ENCODE measurements at places on chromosomes 1 and 21. TPM values are rescaled to one million over a fixed set of nuclear protein-coding genes. Genes with fewer than 3 reads are reported as not detected.
A peak's percentile ranks its signal among the peaks of the same experiment; 100 is the strongest.

DNA sequence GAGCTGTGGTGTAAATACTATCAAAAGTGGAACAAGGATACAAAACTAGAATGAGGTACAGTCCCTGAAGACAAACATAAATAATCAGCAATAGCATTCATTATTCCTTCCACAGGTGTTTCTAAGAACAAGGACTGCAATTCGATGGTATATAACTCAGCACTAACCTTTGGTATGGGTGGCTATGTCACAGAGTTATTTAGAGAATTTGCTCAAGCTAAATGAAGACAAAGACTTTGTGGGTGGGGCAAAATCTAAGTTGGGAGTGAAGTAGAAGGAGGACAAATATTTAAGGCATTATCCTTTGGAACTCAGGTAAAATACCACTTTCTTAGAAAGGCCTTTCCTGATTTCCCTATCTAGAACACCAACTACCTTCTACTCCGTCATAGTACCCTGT lies 51.5 kb upstream of the CNN3 start:
- no peak for DNase-seq

C1orf35 gene
- 37.6 TPM for total RNA-seq

GRCh38 chr21:39363607-39364555 lies 15.0 kb upstream of the HMGN1 start:
- DNase-seq, result no peak

EDN2 gene
- 0.48 TPM for total RNA-seq

UBE2U gene
- total RNA-seq, result not detected

DNA sequence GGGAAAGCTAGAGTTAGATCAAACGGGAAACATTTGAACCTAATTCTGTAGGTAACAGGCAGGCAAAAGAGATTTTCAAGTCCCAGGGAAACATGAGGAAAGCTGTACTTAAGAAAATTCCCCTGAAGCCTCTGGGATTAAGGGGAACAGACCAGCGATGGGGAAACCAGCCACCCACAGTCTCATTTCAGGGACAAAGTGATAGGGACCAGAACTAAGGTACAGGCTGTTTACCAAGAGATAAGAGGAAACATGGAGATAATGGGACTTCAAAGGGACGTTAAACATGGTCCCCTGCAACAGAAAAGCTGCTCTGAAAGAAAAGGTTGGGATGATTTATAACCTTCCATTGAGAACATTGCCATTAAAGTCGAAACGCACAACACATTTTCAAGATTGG lies 84.4 kb downstream of the NTPCR start:
- DNase-seq, result no peak

DNA sequence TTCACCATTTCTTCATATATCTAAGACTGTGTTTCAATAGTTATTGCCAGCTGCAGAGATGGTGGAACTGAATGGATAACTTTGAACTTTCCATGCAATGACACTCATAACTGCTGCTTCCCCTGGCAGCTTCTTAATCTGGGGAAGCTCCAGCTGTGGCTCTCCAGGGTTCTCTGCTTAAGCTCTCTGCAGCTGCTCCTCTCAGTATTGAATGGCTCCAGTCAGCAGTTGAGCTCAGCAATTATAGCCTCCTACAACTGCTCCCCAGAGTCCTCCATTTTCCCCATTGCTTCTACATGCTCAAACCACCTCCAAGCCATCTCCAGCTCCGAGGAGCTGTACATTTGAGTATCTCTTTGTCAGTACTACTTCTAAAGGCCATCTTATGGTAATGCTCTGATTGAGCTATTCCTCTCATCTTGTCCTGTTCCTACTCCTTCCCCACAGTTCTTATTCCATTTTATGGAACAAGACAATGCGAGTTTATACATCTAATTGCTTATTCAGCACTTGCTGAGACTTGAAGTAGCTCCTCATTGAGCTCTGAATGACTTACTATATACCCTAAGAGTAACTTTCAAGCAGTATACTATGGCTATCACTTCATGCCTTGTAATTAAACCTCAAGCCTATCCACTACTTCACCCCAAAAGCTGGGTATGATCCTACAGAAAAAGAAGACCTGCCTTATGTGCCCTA lies 362.4 kb downstream of the NEGR1 start:
- DNase-seq, result no peak

DNA sequence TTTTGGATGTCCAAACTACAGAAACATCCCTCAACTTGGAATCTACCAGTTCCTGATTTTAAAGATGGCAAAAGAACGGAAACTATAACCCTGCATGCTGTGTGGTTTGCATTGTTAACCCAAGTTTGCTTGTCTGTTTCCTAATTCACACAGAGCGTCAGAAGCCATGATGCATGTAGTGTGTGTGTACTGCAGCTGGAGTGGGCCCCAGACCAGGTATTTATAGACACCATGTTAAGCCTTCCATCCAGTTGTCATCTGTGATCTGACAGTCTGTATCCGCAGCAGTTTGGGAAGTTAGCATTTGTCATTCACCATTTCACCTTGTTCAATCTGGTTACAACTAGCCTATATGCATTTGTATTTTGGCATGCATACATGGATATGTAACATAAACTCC lies 27.7 kb upstream of the PLEKHM2 start:
- no peak for DNase-seq

GRCh38 chr1:109404838-109405237 lies 7.1 kb upstream of the SORT1 start:
- no peak for DNase-seq

DNA sequence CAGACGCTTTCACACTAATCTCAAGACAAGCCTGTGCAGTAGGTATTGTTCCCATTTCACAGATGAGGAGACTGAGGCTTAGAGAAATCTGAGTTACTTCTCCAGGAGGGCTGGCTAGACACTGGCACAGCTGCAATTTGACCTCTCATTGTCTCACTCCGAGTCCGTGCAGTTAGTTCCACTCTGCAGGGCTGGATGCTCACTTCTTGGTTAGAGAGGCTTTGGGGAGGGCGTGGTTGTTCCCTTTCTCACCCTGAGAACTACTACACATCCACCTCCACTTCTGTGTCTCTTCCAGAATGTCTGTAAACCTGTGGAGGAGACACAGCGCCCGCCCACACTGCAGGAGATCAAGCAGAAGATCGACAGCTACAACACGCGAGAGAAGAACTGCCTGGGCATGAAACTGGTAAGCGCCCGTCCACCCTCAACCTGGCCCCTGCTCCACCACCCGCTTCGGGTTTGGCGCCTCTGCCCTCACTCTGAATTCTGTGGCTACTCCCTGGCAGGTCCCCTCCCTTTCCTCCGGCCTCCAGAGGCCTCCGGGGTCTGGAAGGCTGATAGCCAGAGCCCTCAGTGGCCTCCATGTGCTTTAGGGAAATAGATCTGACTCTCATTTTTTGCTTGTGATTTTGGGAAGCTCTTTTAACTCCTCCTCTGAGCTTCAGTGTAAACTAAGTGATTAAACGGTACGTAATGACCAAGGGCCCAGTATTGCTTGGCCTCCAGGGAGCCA lies 29.1 kb downstream of the EIF2D start:
- DNase-seq, result no peak

GRCh38 chr1:14519976-14520375 lies 78.5 kb upstream of the KAZN start:
- no peak for DNase-seq

GRCh38 chr1:112625696-112626095 lies 6.1 kb downstream of the CAPZA1 start:
- no peak for DNase-seq

DNA sequence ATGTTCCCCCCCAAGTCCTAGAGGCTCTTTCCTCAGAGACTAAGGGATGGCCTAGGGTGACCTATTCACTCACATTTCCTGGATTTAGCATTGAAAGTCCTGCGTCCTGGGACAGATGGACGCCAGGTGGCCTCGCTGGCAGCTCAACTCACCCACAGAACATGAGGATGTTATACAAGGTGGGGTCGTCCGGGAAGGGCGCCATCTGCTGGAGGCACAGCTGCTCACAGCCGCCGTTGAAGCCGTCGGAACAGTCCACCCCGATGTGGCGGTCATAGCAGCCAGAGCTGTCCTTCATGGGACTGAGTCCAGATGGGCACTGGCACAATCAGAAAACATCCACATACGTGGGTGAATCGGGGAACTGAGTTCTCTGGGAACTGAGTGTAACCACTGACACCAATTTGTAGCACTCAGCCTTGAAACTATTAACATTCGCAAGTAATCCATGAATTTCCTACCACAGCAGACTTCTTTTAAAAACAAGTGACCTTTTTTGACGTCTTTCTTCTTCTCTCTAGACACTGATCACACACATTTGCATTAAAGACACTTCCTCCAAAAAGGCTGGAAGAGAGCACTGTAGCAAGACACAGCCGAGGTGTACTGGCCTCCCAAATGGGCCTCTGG lies 215.4 kb downstream of the ASTN1 start:
- peak; percentile 44 for DNase-seq

GRCh38 chr1:47850451-47850850 lies 146.7 kb downstream of the TRABD2B start:
- DNase-seq, result no peak

GRCh38 chr1:198630863-198631262 lies 8.0 kb upstream of the PTPRC start:
- DNase-seq, result no peak

GRCh38 chr21:42835211-42835610 lies 44.1 kb downstream of the WDR4 start:
- no peak for DNase-seq

GRCh38 chr1:200154069-200154767 lies 126.7 kb downstream of the NR5A2 start:
- no peak for DNase-seq

- peak; percentile 85 for DNase-seq
These were observed 3.2 kb downstream of the LRRC8C start for GRCh38 chr1:89635825-89636815.

FAAP20 gene
- 97.1 TPM for total RNA-seq

DNA sequence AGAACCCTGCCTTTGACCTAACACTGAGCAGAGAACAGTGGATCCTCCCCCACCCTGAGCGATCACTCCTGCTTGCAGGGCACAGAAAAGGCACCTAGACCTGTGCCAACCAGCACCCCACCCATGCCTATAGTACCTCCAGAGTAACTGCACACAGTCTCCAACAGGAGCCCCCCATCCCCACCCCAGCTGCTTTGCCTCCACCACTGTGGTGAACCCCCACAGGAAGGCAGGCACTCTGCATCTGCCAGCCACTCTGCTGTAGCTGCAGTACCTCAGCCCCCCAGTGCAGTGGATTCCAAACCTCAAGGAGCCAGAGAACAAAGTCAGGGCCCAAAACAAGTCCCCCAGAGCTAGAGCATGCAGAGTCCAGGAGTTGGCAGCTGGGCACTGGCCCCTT lies 10.7 kb downstream of the SPATC1L start:
- no peak for DNase-seq

IVL gene
- not detected for total RNA-seq

FCMR gene
- 1.2 TPM for total RNA-seq

DNA sequence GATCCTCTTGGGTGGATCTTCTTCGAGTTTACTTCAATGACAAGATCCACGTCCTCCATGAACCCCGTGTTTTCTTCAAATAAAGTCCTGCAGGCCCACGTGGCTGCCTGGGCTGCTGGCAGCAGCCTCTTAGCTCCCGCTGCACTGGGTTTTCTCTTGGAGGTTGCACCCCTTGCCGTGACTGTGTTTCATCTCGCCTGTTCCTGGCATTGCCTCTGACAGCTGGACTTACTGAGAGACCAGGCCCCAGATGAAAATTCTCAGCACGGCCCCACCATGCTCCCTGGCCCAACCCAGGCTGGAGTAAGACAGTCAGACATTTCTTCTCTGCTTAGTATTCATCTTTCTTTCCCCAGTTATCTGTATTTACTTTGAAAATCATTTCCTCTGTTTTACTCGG lies 274.8 kb upstream of the RUNX1 start:
- no peak for DNase-seq

B3GALT2 gene
- total RNA-seq, result not detected

DNA sequence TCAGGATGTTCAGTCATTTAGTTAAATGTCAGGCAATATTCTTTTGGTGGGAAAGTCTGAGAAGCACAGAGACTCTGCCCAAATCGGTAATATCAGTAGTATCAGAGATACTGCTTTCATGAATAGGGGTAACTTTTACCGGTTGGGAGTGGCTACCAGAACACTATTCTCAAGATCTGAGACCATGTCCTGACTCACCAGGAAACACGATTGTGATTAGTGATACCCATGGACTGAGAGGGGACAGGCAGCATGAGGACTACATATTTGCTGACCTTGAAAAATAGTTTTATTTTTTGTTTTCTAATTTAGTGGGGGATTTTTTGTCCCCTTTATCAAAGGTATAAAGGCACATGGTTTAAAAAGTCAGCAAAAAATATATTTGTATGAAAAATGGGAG lies 76.0 kb upstream of the NEK2 start:
- DNase-seq, result no peak

DNA sequence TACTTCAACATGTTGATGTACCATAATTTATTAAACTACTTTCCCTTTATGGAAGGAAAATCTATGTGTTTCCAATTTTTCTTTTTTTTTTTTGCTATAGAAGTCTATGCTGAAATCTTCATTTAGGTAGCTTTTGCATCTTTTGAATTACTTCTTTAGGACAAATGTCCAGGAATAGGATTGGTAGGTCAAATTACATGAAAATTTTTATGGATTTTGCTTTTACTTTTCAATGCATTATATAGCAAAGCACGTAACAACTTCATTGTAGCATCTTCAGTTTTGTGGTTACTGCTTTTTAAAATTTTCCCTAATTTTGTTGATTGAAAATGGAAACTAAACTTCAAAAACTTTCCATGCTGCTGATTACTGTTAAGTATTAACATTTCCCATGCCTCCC lies 12.0 kb upstream of the PLA2G2C start:
- DNase-seq, result no peak

CLDN14 gene
- total RNA-seq, result not detected

DNA sequence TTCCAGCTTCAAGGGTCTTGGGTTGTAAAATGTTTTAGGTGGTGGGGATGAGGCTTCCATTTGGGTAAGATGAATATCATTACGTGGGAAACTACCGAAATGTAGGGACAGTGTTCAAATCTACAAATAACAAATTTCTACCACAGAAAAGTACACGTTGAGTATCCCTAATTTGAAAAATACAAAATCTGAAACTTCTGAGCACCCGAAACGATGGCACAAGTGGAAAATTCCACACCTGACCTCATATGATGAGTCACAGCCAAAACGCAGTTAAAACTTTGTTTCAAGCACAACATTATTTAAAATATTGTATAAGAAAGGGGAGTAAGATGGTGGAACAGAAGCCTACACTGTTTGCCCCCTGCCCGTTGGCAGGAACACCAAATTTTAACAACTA lies 8.8 kb upstream of the HENMT1 start:
- DNase-seq, result no peak

DNA sequence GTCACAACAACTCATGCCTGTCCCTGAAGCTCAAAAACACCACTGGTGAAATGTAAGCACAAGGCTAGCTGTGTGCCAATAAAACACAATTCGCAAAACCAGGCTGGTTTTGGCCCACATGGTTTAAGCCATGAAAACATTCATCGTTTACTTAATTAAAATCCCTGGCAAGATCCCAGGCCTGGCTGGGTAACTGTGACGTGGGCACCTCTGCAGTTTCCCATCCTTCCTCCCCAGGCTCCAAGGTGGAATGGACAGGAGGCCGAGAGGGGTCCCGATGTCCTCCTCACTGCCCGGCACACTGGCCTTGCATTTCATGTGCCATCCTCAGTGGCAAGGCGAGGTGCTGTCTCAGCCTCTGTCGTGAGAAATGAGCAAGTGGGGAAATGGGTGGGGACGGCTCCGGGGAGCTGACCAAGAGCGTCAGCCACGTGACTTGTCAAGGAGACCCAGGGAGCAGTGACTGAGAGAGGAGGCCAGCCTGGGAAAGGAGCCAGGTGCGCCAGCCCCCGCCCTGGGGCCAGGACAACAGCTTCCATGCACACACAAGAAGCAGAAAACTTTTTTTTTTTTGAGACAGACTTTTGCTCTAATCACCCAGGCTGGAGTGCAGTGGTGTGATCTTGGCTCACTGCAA lies 153.1 kb upstream of the RAB4A start:
- no peak for DNase-seq

Data from PC-9 (cell line).